Central memory CD4-positive, alpha-beta T cell (primary cell): ENCODE measurements at places on chromosomes 6 and 20.

DNA sequence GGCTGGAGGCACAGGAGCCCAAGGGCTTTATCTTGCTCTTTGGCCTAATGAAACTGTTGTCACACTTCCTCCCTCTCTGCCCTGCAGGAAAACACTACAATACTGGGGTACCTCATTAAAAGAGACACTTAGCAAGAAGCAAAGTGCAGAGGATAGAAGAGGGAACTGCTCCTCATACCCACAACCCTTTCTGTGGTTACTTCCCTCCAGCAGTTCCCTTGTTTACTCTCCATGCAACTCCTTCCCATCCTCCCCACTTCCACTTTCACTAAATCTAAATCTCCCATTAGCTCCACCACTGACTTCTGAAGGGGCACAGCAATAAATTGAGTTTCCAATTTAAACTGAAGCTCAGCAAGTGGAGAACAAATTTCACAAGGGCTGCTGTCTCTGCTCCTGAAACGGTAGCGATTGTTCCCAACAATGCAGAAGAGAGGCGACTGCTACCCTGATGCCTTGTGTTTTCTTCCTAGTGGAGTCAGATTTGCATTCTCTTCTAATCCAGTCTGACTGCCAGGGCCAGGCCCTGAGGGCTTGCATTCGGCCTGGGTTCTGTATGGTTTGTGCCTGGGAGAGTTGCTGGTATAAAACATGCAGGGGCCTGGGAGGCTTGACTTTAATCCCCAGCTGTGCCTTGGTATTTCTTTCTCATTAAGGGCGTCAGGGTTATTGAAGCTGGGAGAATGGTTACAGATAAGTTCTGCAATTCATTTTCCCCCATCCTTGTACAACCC is 454.7 kb downstream of the TFAP2B start:
- no peak for DNase-seq

DNA sequence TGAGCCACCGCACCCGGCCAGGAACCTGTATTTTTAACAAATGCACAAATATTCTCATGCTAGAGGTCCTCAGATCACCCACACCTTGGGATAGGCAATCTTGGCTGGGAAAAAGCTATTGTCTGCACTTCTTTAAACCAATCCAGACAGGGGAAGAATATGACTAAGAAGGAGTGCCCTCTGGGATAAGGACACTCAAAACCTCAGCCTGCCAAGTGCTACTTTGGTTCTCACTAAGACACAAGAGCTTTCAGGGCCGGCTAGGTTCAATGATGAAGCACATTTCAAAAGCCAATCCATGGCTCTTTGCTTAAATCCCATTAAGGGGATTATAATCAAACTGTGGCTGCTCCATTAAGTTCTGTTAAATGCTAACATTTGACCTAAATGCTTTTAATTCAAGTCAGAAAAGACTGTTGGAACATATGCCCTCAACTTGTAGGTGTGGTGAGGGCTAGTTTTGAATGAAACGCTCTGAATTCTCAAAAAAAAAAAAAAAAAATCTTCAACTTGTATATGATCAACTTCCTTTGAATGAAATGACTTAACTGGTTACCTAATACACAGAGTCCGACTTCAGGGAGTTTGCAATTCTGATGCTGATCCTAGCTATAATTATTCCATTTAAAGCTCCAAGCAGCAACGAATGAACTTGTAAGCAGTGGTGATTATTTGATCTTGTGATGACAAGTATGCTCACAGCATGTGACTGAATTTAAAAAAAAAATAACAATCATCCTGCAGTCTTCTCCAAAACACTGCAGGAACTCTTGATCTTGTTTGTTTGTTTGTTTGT is 56.6 kb downstream of the SLC23A2 start:
- DNase-seq = no peak

GRCh38 chr20:11716239-11716944 is 201.3 kb upstream of the BTBD3 start:
- DNase-seq = no peak

DNA sequence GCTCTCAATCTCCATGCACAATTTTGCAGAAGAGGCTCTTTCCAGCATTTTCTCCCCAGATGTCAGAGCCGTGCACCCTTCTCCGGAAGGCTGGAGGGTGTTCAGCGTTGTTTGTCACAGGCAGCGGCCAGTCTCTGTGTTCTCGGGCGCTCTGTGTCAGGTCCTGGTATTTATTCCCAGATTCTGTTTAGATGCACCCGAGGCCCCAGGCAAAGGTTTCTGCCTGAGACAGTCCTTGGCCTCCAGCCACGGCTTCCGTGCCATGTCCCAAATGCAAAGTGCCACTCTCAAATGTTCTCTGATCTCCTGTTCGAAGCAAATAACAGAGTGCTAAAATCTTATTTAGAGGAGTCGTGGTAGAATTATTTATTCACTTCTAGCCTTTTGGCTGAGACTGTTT is 140.3 kb upstream of the AGPAT4 start:
- DNase-seq = no peak

DNA sequence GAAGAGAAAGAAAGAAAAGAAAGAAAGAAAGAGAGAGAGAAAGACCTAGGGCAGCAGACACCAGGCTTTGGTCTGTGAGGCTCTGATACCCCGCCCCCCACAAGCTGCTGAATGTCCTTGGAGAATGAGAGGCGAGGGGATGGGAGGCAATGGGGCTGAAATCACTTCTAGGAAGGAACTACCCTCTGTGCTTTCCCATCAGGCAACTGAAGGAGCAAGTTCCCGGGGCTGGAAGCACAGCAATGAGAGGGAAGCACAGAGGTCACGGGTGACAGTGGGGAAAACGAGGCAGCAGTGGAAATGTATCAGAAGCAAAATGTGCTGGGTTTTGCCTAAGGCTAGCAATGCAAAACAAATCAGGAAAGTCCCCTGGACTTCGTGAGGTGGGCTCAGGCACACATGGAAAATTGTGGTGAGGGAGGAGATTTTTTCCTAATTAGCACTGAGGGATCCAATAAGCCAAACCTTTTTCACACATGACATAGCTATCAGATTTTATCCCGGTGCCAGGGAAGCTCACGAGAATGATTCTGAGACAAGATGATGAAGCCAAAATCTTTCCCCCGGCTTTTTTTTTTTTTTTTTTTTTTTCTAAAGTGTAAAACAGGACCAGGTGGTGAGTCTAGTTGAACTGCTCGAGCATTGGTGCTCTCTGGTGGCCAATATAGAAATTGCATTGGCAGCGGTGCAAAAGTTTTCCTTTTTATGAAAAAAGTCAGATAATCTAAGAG is 16.8 kb upstream of the ARFGEF2 start:
- DNase-seq = peak; percentile 56

DNA sequence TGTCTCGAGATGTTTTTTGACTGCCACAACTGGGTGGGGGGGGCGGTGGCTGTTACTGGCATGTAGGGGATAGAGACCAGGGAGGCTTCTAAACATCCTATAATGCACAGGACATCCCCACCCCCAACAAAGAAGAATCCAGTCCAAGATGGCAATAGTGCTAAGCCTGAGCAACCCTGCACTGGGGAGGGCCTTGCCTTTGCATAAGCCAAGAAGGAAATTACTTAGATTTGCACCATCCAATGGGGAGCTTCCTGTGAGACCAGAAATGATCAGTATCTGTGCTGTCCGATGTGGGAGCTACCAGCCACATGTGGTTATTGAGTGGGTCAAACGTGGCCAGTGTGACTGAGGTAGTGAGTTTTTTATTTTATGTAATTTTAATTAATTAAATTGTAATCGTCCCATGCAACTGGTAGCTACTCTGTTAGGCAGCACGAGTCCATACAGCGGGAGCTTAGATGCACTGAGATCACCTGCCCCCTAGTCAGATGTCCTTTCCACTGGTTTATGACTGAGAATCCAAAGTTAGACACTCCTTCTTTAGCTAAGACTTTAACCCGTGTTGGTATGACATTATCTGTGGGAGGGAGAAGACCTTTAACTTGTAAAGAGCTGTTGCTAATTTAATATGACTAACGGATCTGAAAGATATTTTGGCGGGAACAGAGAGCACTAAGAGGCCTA is 97.4 kb upstream of the NEDD9 start:
- no peak for DNase-seq

- DNase-seq = no peak
Measured at GRCh38 chr20:32752458-32753250, 9.4 kb upstream of the COMMD7 start.

GRCh38 chr6:42522036-42522435 is 41.8 kb upstream of the UBR2 start:
- DNase-seq = no peak
